Cerebellar nuclear complex (tissue), 1 donor: ENCODE measurements at places on chromosomes 6 and 20.

DNA sequence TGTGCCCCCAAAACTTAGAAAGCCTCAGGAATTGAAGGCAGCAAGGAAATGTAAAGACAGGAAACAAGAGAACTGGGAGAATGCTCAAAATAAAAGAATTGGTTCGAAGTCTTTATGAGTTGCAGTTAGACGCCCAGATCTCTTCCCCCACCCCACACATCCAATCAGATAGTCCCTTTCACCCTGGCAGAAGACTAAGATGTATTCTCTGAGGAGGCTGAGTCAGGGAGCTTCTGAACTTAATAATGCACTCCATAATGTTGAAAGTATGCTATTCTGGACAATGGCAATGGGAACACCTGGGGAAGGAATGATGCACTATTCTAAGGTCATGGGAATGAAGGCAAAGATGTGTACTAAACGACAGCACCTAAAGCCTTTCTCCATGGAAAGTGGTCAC, 173.6 kb downstream of the MTFR2 start:
- no peak for DNase-seq

- DNase-seq, result no peak
Observed at GRCh38 chr6:24430086-24430485, 27.4 kb downstream of the MRS2 start.

DNA sequence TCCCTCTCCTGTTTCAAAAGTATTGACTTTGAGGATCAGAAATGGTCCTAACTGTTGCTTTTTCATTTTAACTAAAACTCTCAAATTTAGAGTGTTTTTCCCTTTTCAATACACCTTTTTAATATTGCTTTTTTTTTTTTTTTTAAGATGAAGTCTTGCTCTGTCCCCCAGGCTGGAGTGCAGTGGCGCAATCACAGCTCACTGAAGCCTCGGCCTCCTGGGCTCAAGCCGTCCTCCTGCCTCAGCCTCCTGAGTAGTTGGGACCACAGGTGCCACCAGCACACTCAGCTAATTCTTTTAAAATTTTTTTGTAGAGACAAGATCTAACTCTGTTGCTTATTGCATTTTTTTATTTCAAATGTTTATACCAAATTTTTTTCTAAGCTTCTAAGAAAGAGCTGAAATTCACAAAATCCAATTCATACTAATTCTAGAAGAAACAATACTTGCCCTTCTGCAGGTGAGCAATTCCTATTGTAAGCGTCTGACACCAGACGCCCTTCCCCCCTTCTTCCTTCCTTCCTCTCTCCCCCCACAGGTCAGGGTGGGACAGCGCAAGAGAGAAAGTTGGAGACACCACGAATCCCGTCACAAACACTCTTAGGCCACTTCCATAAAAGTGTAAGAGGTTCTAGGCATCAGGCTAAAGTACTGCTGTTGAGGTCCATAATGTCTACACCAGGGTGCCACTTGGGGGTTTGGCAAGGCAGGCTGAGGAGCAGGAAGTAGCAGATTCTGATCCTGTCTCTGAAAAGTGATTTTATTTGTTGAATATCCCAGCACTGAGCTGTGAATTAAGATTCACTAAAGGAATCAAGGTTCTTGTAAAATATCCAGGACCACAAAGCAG, 12.8 kb downstream of the DLL1 start:
- no peak for DNase-seq

GRCh38 chr20:3898639-3899038, 9.5 kb downstream of the PANK2 start:
- DNase-seq, result no peak

DNA sequence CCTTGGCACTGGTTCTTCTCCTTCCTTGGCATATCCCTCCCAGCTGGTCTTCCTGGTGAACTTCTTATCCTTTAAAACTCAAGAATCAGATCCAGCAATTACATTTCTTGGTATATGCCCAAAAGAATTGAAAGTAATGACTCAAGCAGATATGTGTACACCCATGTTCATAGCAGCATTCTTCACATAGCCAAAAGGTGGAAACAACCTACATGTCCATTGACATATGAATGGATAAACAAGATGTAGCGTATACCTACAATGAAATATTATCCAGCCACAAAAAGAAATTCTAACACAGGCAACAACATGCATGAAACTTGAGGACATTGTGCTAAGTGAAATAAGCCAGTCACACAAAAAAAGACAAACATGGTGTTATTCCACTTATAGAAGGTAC, 103.7 kb upstream of the NT5E start:
- DNase-seq, result no peak
